ENCODE measurements at places on chromosomes 5 and 9.

DNA sequence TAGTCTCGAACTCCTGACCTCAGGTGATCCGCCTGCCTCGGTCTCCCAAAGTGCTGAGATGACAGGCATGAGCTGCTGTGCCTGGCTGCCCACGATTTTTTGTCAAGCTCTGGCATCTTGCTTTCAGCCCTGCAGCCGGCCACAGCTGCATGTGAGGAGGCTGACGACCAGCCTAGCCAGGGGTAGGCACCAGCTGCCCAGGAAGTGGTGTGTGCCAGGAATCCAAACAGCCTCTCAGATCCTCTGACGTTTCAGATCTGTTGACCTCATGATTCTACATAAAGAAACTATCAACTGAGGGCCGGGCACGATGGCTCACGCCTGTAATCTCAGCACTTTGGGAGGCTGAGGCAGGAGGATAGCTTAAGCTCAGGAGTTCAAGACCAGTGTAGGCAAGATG lies 19.0 kb downstream of the DYNC2I2 start:
- no peak for DNase-seq

- no peak for DNase-seq
Measured at GRCh38 chr5:131272307-131272706, 8.5 kb downstream of the CDC42SE2 start.

DNA sequence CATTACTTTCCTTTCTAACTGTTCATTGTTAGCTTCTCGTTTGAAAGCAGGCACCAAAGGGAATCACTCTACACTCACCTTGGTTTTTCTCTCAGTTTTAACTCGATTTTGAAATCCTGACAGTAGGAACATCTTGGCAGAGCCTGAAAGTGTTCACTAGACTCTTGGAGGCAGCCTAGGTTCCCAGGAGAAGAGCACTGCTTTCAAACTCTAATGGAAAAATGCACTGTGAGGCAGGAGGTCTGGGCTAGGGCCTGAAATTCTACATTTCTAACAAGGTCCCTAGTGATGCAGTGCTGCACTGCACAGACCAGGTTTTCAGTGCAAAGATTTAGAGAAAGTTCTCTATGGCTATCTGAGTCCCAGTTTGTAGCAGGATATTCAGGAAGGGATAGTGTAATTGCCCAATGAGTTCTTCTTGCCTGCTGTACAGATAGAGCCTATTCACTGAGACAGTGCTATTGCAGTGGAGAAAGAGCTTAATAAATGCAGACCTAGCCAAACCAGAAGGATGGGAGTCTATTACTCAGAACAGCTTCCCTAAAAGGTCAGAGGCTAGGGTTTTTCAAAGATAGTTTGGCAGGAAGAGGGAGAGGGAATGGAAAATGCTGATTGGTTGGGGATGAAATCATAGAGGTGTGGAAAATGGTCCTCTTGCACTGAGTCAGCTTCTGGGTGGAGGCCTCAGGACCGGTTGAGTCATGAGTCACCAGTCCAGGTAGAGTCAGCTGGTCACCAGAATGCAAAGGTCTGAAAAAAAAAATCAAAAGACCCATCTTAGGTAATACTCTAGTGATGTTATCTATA lies 153.9 kb downstream of the GPBP1 start:
- DNase-seq: no peak

DNA sequence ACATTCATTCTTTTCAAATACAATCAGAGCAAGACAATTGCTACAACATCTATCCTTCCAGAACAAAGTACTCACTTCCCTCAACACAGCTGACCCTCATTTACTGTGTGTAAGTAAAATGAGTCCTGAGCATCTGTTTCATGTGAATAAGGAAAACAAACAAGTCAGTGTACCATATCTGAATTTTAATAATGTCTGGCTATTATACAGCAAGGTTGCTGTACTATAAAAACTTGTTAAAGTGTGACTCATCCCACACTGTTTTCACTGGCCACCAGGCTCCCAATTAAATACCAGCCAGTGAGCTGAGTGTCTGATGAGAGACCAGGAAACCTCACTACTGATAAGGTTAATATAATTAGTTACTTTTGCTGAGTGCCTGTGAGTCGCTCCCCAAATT lies 339.8 kb downstream of the AGTPBP1 start:
- DNase-seq: no peak

GRCh38 chr5:73960023-73960422 lies 334.0 kb downstream of the ARHGEF28 start:
- DNase-seq: no peak

- no peak for DNase-seq
Measured at GRCh38 chr9:2966565-2967300, 122.8 kb upstream of the PUM3 start.

GRCh38 chr5:17190242-17190778 lies 27.1 kb upstream of the BASP1 start:
- no peak for DNase-seq

DNA sequence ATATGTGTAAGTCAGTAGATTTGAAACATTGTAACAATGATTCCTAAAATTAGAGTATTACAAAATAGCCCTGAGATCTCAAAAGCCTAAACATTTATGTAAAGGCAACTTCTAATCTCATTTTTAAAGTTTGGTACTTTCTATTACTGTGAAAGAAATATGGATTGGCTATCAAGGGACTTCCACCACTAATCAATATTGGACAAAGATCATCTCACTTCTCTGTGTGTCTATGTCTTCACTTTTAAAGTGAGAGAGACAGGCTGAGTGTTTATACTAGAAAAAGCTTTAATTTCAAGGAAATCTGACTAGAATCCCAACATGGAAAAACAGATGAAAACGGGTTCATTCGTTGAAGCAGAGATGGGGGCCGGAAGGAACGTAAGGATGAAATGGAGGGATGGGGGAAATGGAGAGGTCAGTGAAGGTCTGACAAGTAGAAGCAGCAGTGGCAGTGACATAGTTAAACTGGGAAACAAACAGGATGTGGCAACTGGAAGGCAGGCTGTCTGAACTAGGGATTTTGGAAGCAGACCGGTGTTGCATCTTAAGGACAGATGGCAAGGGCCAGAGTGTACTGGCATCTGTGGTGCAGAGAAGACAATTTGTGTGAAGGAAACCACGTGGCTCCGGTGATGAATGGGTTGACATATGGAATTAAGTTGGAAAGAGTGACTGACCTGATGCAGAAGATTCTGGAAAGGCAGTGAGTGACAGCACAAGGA lies 60.8 kb downstream of the PDE4D start:
- no peak for DNase-seq

- no peak for DNase-seq
Measured at GRCh38 chr9:25570802-25571201, 107.4 kb downstream of the TUSC1 start.

DNA sequence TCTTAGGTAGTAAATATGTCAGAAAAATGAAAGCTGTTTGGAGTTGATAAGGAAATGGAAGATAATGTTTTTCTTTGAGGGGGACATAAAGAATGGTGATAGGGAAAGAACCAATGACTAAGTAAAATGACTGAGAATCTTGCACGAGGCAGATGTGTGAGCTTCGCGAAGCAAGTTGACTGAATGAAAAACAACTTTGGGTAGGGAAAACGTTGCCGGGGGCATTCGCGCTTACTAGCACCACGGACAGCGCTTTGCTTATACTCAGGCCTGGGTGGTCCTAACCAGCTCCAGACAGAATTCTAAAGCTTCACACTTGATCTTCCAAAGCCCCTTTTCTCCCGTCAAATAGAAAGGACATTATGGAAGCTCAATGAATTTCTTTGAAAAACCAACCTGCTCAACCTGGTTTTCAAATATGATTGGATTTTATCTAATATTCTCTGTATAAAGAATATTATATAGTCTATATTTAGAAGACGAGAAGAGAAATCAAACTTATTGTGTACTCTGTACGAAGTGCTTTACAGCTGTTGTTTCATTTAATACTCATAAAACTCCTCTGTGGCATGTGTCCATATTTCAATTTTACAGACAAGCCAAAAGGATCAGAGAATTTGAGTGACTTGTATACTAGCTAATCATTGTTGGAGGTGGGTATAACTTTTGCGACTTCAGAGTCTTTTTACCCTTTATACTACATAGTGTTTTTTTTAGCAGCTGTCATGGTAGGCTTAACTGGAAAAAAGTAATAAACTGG lies 1.9 kb upstream of the CDKN2B start:
- no peak for DNase-seq

GRCh38 chr5:14263113-14263512 lies 120.0 kb downstream of the TRIO start:
- no peak for DNase-seq

DNA sequence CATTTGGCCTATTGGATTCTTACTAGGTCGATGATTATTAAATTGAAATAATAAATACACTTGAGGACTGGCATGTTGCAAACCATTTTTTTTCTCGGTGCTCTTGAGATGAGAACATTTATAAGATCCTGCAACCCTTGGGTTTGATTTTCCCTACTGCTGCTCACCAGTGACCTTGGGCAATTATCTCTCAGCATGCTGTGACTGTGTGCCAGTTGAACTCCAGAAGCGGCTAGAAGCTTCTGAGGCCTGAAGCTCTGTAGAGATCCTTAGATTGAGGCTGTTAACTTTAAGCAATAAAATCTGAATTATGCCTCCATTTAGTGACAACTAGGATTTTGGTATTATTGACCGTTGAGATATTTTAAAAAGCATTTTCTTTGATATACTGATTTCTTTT lies 489.8 kb downstream of the MAT2B start:
- DNase-seq: no peak

Data from activated gamma-delta T cell treated with Interleukin-2 at 50 U/mL for 16 hours (primary cell).